Progenitor cell of endocrine pancreas (in vitro differentiated cells): ENCODE measurements at places on chromosomes 5 and 9. TPM values are rescaled to one million over a fixed set of nuclear protein-coding genes. Genes with fewer than 3 reads are reported as not detected.

DNA sequence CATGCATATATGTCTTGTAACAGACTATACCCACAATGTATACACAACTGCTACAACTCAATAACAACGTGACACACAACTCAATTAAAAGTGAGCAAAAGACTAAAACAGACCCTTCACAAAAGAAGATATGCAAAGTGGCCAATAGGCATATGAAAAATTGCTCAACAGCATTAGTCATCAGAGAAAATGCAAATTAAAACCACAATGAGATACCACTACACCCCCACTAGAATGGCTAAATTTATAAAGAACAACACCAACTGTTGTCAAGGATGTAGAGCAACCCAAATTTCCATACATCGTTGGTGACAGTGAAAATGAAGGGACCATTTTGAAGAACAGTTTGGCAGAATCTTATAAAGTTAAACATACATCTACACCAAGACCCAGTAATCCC is 38.9 kb downstream of the GABRB2 start:
- DNase-seq: no peak

GRCh38 chr9:107375651-107376369 is 92.7 kb downstream of the RAD23B start:
- no peak for DNase-seq

- DNase-seq: peak; percentile 64
These were observed 36.6 kb upstream of the MYORG start for GRCh38 chr9:34413231-34413852.

- DNase-seq: no peak
These were observed 93.5 kb downstream of the RGS3 start for GRCh38 chr9:113556877-113557593.

Gene CNTNAP3
- 1.6 and 1.7 TPM in 2 replicates for total RNA-seq

Gene FSD1L
- 27.6 and 29.5 TPM in 2 replicates for total RNA-seq

Gene PHF2
- total RNA-seq: 36.5 and 37.1 TPM in 2 replicates

Gene ADGRD2
- not detected in 2 replicates for total RNA-seq
